Epithelial cell of esophagus (primary cell): ENCODE measurements at places on chromosomes 7 and 10.

GRCh38 chr7:1947586-1948217 is 277.6 kb downstream of the ELFN1 start:
- no peak for DNase-seq

GRCh38 chr7:2728316-2729030 is 40.5 kb downstream of the AMZ1 start:
- DNase-seq = no peak

DNA sequence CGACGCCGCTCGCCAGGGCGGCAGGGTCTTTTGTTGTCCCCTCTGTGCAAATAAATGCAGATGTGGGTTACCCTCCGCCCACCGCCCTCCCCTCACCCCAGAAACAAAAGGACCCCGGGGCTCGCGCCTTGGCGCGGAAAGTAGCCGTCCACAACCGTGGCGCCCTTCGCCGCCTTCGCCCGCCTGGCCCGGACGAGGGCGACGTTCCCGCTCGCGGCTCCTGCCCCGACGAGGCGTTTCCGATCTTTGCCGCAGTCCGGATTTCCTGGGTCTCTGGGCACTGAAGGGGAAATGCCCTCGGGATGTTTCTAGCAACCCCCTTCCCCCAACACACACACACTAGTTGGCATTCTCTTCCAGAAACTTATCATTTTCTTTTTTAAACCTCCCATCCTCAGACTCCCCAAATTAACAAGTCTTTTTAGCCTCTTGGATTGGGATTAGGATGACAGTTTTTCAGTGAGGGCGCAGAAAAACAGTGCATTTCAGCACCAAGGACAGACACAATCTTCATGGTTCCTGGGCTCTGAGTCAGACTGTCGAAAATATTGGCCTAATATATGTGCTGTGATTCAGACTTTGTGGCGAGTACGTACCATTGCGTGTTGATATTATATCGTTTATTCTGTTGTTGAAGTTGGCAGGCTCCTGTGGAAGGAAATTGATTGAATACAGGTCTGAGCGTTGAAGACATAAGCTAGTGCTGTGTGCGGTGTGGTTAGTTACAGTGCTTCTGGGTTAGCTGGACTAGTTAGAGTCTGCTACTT is 771 bp downstream of the PHYHIPL start:
- DNase-seq = peak; percentile 88

- no peak for DNase-seq
These were observed 27.3 kb upstream of the NRG3 start for GRCh38 chr10:81847675-81848074.

DNA sequence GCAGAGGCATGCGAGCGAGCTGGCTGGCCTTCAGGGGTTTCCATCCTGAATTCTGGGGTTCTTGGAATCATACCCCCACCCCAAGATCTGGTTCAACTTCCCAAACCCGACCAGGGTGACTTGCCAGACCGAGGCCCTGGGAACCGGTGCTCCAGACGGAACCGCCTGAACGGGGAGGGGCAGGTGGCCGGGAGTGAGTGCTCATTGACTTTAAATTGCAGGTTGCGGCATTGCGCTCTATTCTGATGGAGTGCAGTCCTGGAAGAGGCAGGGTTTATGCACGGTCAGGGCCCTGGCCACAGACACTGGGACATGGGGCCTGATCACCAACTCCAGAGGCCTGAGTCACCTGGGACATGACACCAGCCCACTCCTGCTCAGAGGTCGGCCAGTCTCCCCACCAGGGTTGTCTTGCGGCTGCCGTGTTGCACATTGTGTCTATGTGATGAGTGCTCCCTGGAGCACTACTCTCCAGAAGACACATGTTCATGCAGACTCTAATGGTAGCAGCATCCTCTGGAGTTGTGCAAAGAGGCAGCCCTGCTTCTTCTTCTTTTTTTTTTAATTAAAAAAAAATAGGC is 5.8 kb upstream of the DDIT4 start:
- no peak for DNase-seq

DNA sequence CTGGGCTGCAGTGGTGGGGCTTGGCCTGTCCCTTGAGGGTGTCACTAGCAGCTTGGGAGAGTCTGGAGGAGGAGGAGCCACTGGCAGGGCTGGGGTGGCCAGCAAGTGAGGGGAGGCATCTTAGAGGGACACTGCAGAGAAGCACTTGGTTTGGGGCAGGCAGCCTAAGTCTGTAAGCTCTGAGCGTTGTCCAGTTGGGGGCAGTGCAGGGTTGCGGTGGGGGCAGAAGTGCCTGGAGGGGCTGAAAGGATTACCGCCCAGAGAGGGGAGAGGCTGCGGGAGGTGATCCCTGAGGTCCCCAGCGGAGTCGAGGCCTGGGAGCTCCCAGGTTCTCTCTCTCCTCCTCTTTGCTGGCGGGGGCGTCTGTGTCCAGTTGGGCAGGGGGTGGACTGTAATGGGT is 7.4 kb downstream of the ADCYAP1R1 start:
- DNase-seq = no peak

DNA sequence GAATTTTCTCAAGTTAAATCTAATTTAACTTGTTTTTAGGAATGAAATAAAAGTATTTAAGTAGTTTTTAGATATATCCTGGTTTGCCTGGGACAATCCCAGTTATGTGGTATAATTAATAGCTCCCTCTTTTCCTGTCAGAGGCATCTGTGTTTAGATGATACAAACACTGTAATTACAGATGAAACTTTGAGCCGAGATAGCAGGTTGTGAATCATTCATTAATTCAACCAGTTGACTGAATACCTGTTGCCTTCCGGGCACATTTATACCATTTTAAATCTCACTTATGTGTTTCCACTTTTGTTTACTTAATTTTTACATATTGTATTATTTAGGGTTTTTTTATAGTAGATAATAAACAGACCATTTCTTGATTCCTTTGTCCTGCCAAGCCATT is 82.1 kb upstream of the GATA3 start:
- DNase-seq = no peak

DNA sequence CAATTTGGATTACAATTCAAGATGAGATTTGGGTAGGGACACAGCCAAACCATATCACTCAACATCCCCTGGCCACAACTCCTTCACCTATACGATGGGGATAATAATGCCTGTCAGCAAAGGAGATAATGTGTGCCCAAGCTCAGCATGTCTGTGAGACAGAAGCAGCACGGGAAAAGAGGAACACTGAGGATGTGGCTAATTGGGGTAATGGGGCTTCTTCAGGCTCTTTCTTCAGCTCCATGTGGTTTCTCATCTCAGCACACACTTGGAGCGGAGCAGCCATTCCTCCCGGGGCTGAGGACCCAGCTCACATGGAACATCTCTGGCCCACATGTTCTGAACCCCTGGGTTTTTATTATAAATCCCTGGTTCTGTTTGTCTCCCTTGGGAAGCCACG is 136.0 kb upstream of the NAMPT start:
- no peak for DNase-seq
